ENCODE measurements at places on chromosomes 2 and 18.
A peak's percentile ranks its signal among the peaks of the same experiment; 100 is the strongest.

DNA sequence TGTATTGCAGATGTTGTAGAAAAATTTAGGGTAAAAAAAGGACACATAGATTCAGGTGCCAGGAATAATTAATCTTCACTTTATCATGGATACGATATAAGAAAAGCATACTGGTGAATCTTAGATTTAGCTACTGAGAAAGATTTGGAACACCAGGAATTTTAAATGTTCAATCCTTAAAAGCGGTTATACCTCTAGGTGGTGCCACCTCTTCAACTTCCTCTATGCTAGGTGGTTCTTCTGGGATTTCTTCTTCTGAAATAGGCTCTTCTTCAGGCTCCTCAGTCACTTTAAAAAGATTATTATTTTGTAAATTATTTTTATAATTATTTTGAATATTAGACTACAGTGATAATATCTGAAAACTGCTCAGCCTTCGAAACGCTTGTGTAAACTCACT lies 133.1 kb downstream of the TTN start:
- no peak for DNase-seq

GRCh38 chr2:151766437-151767153 lies 32.3 kb upstream of the NEB start:
- no peak for DNase-seq

GRCh38 chr18:76756531-76757253 lies 65.7 kb upstream of the ZNF236 start:
- no peak for DNase-seq

- DNase-seq: no peak
These were observed 26.5 kb upstream of the RTN4 start for GRCh38 chr2:55076721-55077120.

DNA sequence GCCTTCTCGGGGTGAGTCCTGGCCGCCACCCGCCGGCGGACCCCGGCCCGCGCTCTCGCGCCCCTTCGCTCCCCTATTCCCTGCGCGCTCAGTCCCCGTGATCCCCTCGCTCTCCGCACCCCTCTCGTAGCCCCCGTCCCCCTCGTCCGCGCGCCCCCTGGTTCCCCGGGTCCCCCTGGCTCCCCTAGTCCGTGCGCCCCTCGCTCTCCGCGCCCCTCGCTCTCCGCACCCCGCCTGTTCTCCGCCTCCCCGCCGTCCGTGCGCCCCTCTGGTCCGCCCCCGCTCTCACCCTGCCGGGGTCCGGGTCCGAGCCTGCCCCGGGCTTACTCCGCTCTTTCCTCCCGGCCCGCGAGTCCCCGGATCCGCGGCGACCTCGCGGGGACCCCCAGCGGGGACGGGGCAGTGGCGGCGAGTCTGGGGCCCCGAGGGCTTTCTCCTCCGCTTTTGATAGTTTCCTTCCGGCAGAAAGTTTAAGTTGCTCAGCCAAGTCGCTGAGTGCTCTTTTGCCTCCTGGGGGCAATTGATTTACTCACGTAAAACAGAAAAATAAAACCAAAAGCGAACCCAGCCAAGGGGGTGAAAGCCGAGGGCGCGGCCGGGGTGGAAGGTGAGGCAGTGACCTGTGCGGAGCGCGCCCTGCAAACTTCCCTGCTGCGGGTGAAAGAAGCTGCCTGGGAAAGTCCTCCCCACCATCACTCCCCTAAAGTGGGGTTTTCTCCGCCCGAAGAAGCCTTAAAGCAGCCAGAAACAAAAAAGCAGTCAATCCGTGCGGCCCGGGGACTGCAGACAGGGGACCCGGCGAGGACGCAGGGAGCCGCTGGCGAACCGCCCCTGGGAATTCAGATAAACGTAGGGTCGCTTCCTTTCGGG lies 568 bp downstream of the RAB31 start:
- no peak for DNase-seq

DNA sequence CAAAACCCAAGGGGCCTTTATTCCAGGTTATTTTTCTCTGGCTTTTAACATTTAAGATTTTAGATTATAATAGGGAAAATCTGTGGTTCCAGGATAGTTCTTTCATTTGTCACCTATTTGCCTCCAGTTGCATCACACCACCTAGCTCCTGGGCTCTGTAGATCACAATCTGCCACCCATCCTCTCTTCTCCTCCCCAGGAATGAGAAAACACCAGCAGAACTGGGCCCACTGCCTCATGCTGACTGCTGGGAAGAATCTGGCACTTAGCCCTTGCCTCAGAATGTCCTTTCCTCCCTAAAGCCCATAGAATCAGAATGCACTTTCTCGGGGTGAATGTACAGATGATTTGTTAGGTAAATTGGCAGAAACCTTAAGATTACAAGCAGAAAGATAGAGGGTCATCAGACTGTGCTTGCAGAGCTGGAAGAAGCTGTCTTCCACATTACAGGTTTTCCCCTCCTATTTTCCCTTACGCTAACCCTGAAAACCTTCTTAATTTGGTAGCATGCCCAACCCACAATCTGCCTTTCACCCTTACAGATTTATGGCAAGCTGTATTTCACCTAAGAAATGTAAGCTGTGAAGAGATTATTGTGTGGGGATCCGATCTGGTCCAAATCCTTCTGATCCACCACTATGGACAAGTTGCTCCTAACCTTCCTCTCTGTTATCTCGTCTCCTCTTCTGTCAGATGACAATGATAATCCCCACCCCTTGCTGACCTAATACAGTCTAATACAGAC lies 72.6 kb downstream of the LRRC30 start:
- no peak for DNase-seq

- DNase-seq: peak; percentile 49
These were observed 2.4 kb upstream of the PROC start for GRCh38 chr2:127415593-127416505.

DNA sequence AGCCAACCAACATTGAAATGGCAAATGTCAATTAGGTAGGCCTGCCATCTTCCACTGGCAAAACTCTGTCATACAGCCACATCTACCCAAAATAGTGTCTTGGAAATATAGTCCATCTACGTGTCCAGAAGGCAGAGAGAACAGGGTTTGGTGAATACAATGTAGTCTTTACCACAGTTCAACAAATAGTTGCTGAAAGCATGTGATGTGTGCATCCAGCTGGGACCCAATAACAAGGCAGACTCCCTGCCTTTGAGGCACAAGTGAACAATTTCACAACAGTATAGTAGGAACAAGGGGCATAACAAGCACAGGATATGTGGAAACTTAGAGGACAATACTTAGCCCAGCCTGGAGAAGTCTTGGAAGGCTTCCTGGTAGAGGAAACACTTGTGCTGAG lies 72.6 kb downstream of the EVA1A start:
- no peak for DNase-seq

DNA sequence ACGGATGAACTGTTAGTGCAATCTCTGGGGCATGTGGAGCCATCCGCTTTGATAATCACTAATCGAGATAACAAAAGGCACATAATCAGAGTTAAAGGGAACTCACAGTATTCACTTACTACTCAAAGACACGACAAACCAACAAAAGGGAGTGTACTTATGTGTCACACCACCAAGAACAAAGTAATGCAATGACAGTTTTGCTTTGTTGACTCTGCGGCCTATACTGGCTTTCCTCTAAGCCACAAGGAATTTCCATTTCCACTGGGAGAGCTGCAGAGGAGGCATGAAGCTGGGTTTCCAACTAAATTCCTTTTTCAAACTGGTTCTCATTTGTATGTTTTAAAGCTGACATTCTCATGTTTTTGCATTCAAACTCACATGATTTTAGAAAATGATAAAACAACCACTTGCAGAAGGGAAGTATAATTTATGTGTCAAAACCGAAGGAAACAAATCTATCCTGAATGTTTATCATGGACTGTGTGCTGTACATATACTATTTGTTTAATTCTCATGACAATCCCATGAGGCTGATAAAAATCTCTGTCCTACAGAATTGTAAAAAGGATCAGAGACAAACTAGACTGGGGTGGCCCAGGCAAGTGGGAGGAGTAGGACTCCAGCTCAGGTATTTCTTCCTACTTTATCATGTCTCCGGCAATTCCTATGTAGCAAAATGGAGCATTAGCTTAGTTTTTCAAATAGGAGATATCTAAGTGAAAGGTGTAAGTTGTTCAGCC lies 149.6 kb upstream of the SMAD7 start:
- no peak for DNase-seq

DNA sequence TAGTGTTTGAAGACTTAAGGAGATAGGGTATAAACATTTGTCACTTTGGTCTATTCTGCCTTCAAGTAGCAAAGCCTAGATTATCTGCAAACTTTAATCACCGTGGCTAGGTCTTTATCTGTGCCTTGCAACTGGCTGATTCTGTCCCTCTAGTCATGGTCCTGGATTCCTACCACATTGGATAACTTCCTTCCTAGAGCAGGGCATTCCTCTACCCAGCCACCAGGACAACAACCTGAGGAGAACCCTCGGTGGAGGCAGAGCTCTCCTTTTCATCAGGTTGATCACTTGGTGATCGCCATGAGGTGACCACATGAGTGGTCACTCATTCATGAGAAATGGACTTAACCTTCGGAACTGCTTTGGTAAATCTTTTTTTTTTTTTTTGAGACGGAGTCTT lies 25.3 kb upstream of the PTPRM start:
- no peak for DNase-seq

GRCh38 chr2:11550302-11550701 lies 16.5 kb downstream of the GREB1 start:
- no peak for DNase-seq

- no peak for DNase-seq
These were observed 230.7 kb downstream of the HAUS1 start for GRCh38 chr18:46334868-46335281.

- DNase-seq: no peak
These were observed 136.2 kb upstream of the RASGRP3 start for GRCh38 chr2:33340280-33340679.

DNA sequence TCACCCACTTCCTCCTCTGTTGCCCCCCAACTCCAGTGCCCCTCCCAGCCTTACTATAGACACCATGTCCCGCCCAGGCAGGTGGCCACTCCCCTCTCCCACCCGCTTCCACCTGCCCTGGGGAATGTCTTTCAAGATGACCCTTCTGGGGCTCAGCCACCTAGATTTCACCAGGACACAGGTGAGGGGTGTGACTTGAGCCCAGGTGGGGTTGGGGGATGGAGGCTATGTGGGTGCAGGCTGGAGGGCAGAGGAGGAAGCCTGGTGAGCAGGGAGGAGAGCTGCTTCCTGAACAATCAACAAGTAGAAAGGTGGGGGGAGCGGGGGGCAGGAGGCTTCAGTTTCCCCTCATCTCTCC lies 8.7 kb downstream of the ADRA2B start:
- DNase-seq: no peak

DNA sequence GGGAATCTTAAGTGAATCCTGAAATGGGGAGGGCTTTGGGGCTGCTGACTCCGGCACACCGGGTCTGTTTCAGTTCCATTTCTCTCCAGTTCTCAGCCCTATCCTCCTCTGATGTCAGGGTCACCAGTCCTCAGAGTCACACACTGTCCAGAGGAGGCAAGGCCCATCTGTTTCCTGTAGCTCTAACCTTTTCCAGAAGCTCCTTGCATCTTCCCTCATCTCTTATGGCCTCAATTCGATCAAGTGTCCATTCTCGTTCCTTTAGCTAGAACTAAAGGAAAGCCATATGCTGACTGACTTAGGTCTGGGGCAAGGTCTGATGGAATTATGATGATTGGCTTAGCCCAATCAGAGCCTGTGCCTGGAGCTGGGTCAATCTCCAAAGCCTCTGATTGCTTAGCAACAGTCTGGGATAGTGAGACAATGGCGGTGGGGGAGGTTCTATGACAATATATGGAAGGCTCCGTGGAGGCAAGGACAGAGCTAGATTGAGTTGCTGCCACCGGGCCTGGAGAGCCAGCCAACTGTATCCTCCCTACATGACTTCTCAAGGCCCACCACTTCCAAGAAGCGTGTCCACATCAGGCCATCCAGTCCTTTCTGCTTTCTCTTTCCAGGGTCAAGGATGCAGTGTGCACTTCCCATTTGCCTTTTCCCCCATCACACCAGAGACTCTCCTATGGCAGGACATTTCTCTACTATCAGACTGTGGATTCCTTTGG lies 5.2 kb downstream of the ANKRD53 start:
- DNase-seq: no peak

DNA sequence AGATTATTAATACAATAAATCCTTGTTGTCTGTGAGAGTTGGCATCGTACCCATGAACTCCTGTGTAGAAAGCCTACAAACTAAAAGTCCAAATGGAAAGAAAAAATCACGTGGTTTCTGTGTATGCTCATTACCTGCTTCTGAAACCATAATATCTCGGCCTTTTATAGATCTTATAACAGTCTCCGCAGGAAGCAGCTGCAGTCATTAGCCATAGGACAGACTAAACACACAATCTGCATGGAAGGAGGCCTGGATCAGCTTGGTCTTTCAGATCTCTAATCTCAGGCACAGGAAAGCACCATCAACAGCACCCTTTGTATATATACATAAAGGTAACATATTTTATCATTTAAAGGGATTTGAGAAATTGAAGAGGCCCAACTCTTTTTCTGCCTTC lies 508.9 kb upstream of the TCF4 start:
- DNase-seq: no peak

DNA sequence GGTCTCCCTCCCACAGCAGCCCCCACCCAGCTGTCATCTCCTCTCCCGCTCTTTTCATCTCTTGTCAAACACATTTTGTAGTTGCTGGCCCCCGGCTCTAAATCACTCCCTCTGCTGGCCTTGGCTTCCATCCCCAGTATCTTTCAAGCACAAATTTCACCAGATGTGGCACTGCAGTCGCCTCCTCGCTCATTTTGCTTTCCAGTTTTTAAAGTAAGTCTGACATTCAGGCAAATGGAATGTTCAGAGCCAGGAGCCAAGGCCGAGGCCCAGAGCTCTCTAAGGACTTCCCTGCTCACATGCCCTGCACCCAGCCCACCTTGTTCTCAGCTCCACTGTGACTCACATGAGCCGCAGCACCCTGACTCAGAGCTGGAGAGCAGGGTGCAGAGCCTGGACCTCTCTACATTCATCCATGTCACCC lies 158.4 kb downstream of the GALNT14 start:
- DNase-seq: no peak

DNA sequence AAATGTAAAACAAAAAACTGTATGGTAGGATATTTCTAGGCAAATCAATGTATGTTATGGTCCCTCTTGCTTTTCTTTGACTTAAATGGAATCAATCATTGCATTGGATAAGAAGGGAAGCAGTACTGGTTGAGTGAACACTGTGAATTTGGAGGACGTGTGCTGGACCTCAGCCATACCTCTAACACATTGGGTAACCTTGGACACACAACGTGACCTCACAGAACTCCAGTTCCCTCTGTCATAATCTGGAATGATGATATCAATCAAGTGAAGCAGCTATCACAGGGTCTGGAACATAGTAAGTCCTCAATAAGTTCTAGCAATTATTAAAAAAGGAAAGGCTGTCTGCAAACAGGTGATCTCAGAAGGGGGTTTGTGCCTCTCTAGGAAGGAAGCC lies 474.9 kb upstream of the TCF4 start:
- no peak for DNase-seq

DNA sequence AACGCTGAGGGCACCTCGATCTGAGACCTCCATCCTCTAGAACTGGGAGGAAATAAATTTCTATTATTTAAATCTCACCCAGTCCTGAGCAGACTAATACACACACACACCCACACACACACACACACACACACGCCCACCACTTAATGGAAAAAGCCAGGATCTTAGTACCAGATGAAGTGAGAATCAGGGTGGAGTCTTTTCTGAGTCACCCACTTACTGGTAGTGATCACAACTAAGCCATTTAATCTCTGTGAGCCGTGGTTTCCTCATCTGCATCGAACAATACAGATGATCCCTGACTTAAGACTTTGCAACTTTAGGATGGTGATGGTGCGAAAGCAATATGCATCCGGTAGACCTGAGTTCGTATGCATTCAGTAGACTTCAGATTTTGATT lies 18.6 kb downstream of the THNSL2 start:
- no peak for DNase-seq

GRCh38 chr2:8657423-8658062 lies 24.3 kb upstream of the ID2 start:
- DNase-seq: peak; percentile 36

Measured in NCI-H2029 (cell line).